Stimulated activated CD8-positive, alpha-beta memory T cell treated with anti-CD3 and anti-CD28 coated beads, Interleukin-7, amount 100 ng/mL, for 4 hours (primary cell): ENCODE measurements at places on chromosomes 16 and 17.

DNA sequence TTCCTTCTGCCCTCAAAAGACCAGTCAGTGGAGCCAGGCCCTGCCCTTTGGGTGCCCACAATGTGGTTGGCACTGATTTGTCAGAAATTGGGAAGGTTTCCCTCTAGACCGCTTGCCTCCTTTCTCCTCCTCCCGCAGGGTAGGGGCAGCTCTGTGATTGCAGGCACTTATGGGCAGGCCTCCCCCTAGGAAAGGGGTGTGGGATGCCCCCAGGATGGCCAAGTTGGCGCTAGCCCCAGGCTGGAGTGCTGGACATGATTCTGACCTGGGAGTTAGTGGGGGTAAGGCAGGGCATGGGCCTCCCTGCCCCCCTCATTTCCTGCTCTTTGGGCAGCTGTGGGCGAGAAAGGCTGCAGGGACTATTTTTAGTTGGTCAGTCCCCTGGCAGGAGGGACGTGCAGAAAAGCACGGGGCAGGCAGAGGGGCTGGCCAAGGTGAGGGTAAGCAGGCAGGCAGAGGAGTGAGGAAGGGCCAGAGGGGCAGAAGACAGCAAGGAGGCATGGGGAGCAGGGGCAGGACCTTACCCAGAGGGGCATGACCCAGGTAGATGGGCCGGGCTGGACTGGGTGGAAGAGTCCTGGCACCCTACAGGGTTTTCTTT is 3.3 kb downstream of the RARA start:
- no peak for DNase-seq

- no peak for DNase-seq
Observed at GRCh38 chr17:82528484-82529265, 9.1 kb downstream of the FOXK2 start.

DNA sequence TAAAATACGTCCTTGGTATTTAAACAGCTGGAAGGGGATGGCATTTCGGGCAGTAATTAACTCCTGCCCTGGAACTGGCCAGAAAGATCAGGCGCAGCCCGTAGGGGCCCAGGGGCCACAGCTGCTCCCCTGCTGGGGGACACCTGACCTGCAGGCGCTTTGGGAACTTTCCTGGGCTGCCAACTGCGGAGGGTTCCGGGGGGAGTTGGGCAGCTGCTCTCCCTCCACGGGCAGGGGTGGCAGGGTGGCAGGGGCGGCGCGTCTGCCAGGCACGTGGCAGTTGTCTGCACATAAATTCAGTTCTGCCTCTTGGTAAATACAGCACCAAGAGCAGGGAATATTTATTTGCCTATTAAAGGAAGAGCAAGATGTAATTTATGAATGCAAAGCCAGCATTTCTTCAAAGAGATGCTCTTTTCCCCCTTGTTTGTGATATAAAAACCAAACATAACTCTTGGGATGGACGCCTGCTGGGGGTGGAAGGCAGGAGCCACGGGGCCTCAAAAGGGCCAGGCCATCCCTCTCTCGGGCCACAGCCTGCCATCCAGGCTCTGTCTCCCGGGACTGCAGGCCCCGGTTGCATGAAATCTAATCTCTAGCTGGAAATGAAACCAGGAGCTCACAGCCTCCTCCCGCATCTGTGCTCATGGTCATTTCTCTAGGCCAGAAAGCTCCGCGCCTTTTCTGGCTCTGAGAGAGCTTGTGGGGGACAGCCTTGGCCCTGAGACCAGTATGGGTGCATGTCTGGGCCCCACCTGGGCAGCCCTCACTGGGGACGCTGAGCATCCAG is 29.9 kb upstream of the CHMP6 start:
- DNase-seq: no peak

DNA sequence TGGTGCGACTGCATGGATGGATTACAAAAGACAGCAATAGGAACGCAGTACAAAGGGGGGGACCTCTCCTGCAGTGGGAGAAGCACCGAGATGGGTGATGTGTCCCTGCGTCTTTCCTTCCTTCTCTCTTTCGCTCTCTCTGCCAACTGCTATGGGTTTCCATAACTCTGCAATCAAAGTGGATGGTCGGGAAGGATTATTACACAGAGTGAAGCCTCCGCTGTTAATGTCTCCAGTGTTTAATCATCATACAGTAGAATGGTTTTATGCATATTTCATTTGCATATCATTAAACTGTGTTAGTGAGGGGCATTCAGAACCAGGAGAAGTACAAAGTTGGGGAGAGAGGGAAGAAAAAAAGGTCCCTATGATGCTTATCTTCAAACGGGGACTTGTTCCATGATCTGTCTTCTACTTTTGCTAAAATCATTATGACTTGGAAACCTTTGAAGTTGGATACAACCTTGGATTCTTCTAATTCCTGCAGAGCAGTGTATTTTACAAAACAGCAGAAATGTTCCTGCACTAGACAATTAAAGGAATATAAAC is 255.9 kb upstream of the PMFBP1 start:
- DNase-seq: no peak

DNA sequence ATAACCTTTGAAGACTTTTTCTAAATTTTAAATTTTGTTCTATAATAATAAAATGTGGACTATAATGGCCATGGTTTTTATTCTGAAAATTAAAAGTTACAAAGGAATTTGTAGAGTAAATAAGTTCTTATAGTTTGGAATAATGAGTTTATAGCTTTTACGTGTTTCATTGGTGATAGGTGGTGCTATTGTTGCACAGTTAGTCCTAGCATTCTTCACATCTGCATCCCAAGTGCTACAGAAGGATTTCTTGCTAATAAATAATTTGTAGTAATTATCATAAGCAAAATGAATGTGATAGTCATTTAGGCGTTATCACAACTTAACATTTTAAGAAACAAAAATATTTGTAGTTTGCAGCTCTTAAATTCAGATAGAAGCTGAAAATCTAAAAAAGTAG is 67.9 kb downstream of the BCAS3 start:
- DNase-seq: no peak

DNA sequence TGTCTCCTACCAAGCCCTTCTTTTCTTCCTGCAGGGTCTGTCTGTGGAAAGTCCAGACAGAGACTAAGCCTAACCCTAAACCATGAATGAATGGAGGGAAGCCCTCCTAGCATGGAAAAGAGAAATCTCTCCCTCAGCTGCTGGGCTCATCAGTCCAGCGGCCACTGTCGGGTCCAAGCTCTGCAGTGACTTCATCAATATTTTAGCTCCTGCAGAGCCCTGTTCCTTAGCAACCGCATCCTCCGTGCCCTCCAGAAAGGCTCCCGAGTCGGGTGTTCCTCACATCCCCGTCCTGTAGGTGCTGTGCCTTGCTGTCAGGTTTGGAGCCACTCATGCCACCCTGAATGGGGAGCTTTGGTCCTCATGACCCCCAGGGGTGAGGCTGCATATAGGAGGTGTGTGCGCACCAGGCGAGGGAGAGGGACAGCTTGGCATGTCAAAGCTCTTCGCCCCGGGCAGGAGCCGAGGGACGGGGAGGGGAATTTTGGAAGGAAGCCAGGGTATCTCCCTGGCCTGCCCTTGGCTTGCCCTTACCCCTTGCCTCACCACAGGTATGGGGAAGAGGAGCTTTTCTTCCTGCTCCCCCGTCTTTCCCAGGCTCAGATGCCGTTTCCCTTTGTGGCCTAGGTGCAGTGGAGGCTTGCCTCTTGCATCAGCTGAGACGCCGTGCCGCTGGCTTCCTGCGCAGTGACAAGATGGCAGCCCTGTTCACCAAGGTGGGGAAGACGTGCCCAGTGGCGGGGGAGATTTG is 23.9 kb downstream of the SGSM2 start:
- no peak for DNase-seq

DNA sequence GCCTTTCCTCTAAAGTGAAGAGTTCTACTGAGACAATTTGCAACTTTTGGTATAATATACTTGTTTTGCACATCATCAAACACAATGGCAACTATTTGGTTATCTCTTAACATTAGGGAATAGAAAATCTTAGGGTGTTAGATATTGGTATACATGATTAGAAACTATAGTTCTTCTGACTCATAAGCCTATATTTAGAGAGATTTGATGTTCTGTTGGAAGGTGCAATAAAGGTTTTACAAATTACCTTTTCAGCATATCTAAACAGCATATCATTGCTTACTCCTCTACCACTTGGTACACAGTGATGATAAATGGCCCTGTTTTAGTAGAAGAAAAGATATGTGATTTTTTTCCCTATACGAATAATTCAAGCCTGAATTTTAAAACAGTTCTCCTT is 6.2 kb downstream of the EVI2B start:
- DNase-seq: no peak

DNA sequence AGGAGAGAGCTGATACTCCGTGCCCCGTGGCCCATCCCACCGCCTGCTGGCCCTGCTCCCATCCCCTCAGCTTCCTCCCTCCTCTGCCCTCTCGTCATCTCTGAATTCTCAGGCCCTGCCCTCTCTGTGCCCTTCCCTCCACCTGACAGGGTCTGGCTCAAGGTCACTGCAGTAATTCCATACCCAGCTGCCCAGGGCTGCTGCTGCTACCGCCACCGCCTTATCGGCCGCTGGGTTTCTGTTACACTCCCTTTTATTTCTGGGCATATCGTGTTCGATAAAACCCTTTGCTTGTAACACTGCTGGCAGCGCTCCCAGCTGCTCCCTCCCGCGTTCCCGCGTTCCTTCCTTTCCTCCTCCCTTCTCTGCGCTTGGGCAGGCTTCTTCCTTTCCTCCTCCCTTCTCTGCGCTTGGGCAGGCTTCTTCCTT is 1.2 kb downstream of the EPN3 start:
- no peak for DNase-seq

- DNase-seq: no peak
Observed at GRCh38 chr16:21590796-21591195, 8.6 kb upstream of the METTL9 start.

DNA sequence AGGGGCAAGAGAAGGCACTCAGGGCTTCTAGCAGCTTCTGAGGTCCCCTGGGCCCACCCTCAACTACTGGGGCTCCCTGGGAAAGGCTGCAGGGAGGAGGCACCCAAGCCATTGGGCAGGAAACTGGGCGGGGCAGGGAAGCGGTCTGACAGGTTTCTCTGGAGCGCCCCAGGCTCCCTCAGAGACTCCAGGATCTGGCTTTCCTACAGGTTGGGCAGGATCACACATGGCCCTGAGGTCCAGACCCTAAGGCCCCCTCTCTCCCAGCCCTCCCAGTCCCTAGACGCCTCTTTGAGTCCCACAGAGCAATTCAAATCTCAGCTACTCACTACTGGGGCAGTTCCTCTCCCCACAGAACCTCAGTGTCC is 14.3 kb downstream of the JUP start:
- no peak for DNase-seq

DNA sequence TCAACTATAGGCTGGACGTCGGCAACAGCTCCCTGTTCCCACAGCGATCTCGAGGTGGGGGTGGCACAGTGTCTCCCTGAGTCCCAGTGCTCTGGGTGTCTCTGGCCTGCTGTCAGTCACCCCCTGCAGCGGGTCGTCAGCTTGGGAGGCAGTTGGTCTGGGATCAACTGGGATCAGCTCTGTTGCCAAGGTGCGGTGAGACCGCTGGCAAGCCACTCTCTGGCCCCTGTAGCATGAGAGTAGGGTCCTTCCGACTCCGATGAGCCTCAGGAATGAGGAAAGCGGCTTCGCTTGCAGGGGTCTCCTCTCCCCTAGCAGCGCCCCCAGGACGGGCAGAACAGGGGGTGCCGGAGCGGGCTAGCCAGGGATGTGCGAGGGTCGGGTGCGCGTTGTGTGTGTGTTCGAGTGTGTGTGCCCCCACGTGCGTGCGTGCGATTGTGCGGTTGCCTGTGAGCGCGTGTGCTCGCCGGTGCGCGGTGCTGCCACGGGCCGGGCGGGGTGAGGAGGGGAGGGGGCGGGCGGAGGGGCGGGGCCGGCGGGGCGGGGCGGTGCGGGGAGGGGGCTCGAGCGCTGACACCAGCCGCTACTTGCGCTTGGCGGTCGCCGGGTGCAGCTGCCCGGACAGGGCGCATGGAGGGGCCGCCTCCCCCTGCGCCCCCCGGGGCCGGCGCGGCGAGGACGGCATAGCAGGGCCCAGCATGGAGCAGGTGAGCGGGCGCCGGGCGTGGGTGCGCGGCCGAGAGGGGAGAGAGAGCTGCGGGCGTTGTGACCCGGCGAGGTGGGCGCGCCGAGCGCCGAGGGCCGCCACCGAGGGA is 9.4 kb upstream of the ARHGAP23 start:
- DNase-seq: no peak
